ENCODE measurements at places on chromosomes 7 and 10. TPM values are rescaled to one million over a fixed set of nuclear protein-coding genes. Genes with fewer than 3 reads are reported as not detected.

GRCh38 chr10:56318816-56319215 lies 42.2 kb downstream of the ZWINT start:
- DNase-seq: no peak

- DNase-seq: no peak
Observed at GRCh38 chr10:112832361-112832878, 117.6 kb upstream of the TCF7L2 start.

GRCh38 chr7:70761711-70762328 lies 370.1 kb upstream of the GALNT17 start:
- DNase-seq: no peak

DNA sequence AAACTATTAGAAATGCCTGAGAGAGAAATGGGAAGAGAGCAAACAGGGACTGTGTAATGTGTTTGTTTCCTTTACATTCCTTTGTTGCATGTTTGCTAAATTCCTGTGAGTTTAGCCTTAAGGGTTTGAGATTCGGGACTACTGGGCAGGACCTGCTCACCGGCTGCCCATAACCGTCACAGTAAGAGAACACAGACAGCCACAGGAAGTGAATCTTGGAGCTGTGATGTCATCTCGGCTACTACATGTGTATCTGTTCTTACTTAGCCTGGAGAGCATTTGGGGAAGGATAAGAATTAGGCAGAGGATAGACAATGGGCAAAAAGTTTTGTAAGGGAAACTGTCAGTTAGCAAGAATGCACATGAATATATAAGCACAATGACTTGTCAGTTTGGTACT lies 485.1 kb upstream of the KLF6 start:
- DNase-seq: no peak

DNA sequence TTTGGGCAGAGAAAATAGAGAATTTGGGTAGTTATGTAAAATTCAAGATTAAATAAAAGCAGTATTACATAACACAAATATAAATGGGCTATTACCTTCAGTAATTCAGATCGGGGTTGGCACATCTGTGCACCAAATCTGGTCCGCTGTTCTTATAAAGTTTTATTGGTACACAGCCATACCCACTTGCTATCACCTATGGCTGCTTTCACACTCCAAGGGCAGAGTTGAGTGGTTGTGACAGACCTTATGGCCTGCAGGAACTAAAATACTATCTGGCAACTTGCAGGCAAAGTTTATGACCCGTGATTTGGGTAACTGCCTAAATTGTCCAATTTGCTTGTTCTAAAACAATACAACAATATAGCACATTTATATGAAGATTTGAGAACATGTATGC lies 249.3 kb downstream of the DIP2C start:
- no peak for DNase-seq

DNA sequence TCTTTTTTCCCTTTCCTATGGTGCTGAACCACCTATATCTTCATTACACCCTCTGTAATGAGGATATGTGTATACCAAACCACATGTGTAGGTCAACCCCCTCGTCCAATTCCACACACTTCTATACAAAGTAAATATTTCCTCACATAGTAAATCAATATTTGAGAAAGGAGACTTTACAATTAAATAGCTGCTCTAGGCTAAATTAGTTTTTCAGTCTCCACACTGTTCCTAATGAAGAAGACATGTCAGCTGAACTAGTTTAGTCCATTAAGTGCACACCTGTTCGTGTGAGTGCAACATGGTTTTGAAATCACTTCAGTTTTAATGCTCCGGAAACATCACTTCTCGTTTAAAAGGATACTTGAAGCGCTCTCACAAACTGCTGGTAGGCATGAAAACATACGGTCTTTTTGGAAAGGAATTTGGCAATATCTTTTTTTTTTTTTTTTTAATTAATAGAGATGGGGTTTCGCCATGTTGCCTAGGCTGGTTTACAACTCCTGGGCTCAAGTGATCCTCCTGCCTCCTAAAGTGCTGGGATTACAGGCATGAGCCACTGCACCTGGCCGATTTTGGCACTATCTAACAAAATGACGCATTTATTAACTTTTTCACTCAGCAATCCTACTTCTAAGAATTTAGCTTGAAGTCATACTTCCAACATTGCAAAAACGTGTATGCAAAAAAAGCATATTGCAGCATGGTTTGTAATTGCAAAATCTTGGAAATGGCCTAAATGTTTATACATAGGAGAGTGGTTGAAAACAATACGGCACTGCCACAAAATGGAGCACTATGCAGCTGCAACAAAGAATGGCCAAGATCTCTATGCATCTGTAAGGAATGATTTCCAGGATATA lies 2.1 kb upstream of the XRCC2 start:
- DNase-seq: no peak

DNA sequence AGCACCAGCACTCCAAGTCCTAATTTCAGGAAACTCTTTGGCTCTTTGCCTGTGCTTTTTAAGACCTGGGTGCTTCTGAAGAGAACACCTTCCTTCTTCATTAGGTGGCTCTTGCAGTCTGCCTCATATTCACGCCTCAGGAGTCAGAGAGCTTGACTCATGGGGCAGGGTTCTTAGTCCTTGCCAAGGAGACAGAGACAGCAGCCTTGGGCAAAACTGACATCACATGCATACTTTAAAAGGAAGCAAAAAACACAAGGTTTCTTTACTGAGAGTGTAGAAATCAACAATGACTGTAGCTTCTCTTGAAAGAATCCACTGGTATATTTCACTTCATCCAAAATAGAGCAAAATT lies 780.6 kb downstream of the INHBA start:
- no peak for DNase-seq

Gene MCMBP
- 45.9 TPM for total RNA-seq

Gene SEMA3C
- 19.5 TPM for total RNA-seq

Data from esophagus squamous epithelium (tissue), 5 donors.